GM13977 (cell line): ENCODE measurements at places on chromosomes 4 and X.

- no peak for DNase-seq
Observed at GRCh38 chrX:1807301-1807731, 192.5 kb downstream of the ASMT start.

- no peak for DNase-seq
Observed at GRCh38 chr4:15303052-15303641, 124.7 kb upstream of the C1QTNF7 start.

GRCh38 chr4:98150092-98150761 is 7.0 kb upstream of the STPG2 start:
- no peak for DNase-seq

GRCh38 chr4:40980318-40980883 is 230.6 kb downstream of the NSUN7 start:
- no peak for DNase-seq

GRCh38 chr4:26028793-26029567 is 115.0 kb downstream of the SMIM20 start:
- peak; percentile 79 for DNase-seq
